ENCODE measurements at places on chromosomes 2 and 18.

GRCh38 chr18:2963048-2963447 is 49.9 kb downstream of the LPIN2 start:
- no peak for DNase-seq

DNA sequence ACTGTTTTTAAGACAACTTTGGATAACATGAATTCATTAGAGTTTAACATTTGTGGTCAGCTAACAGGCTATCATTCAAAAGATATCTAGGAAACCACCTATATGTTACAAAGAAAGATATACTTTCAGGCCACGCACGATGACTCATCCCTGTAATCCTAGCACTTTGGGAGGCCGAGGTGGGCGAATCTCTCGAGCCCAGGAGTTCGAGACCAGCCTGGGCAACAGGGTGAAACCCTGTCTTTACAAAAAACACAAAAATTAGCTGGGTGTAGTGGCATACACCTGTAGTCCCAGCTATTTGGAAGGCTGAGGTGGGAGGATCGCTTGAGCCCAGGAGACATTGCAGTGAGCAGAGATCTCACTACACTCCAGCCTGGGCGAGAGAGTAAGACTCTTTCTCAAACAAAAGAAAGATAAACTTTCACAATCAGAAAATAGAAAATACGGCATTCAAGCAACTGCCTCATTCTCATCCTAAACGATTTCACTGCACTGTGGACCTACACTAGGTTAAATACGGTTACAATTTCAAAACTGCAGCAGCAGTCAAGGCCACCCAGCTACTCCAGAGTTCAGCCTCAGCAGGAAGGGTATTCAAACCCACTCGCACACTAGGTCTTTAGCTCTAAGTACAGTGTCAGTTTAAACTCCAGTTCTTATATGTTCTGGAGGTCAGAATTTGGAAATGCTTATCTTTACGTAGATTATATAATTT is 250.0 kb upstream of the SLC39A10 start:
- DNase-seq: no peak

- DNase-seq: no peak
Measured at GRCh38 chr18:13621886-13622619, 104.3 kb downstream of the FAM210A start.

GRCh38 chr2:217353591-217353990 is 493.7 kb upstream of the TNP1 start:
- no peak for DNase-seq

DNA sequence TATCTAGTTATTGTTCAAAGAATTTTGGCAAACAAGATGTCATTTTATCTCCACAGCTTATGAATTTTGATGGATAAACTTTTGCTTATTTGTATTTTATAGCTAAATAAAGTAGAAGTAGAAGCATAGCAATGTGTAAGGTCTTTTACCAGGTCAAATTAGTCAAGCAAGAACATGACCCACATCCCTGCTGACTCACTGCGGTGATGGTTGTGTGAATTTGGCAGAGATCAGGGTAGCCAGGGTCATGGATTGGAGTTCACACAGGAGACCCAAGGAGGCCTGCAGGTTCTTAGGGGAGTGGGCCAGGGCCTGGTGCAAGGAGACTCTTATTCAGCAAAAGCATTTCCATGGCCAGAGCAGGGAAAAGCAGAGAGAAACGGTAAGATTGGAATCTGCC is 18.7 kb downstream of the SP140 start:
- no peak for DNase-seq

DNA sequence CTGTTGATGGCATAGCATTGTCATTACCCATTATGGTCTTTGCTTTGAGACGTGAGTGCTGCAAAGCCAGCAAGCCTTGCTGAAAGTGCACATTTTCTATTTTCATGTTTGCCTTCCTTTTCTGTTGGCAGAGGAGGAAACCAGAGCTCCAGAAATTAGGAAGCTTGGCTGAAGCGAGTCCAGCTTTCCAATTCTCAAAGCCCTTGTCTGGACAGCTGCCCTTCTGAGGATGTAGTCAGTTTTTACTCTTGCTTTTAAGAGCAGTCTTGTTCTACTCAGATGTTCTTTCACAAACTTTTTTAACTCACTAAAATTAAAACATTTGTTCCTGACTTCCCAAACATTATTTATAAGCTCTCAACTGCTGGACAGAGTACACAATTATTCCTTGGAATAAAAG is 93.8 kb downstream of the ICOS start:
- DNase-seq: no peak

DNA sequence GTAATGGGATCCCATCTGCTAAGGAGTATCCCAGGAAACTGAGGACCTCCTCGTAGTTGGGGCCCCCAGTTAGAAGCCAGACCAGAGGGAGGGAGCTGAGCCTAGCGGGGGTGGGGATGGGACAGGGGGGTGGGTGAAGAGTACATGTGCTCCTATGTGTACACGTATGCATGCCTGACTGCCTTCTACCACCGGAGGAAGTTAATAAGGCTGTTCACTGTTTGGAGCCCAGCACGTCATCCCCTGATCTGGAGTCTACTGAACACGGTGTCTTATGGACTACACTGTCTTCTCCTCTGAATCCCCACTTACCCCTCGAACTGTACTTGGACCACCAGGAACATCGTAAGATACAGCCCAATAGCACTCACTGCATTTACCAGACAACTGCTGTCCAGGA is 68.5 kb downstream of the SFXN5 start:
- DNase-seq: no peak

- DNase-seq: no peak
Measured at GRCh38 chr2:144515099-144515695, 4.7 kb downstream of the ZEB2 start.

GRCh38 chr18:59029663-59030429 is 109.8 kb upstream of the SEC11C start:
- no peak for DNase-seq

DNA sequence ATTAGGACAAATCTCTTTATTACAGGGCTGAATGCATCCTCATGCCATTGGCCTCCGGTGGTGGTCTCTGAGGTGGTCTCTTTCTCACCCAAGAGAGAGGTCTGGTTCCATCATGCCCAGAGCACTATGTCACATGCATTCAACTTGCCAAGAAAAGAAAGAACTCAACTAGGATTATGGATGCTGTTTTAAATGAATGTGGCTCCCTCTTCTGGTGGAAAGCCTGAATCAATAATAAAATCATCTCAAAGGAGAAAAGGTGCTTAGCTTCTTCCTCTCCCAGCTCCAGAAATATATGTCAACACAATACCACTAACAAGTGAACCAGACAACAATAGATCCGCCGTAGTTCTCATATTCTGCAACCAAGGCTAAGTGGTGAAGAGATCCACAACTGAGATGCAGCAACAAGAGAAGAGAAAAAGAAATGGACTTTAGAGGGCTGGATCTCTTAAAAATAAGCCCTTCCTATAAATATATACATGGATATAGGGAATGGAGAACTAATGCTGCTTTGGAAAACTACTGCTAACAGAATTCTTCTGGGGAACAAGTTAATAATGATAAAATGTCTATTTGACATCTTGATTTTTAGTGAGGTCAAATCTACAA is 396.8 kb downstream of the NCKAP5 start:
- DNase-seq: peak; percentile 73

- no peak for DNase-seq
Measured at GRCh38 chr2:191638802-191639172, 39.1 kb upstream of the NABP1 start.

DNA sequence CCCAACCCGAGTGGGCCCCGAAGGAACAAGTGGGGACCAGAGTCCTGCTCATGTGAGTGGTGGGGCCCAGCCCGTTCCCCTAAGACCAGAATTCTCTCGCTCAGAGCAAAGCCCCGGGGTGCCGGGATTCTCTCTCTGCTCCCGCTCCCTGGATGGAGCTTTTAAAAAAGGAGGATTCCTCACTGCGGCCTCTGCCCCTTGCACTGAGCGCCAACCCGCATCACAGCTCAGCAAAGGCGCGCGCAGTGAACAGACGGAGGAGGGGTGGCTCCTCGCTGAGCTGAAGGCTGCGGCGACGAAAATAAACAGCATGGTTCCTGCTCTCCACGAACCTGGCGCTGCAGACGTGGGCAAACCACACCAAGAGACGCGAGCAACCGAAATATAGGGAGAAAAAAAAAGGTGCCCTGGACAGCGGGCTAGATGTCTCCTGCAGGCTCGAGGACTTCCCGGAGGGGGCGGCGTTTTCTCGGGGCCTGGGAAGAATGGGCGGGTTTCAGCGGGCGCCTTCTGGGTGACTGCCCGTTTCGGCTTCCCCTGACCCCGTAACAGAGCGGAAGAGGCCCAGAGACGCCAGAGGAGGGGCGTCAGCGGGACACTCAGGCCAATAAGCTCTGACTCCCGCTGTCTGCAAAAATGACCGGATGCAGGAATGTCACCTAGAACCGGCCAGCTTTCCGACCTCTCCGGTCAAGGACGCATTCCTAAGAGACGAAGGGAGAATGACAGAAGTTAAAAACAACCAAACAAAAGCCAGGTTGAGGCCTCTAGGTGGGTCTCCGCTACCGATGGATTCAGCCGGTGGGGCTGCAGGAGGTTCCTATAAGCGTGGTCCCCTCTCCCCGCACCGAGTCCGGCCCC is 819 bp upstream of the KLF11 start:
- DNase-seq: peak; percentile 77

DNA sequence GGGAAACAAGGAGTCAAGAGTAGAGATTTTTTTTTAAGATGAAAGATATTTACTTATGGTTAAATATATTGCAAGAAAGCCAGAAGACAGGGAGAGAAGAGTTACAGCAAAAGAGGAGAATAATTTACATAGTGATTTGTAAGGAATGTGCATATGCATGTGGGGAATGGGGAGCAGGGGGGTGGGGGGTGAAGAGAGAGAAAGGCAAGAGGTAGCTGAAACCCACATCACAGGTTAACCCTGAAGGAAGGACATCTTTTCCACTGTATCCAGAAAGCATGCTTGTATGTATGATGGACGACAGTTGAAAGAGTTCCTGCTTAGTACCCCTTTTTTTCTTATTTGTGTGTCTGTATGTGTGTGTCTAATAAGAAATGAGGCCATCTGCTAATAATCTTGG is 371.9 kb downstream of the RAD51AP2 start:
- DNase-seq: no peak
